ENCODE measurements at places on chromosomes 7 and 10.

DNA sequence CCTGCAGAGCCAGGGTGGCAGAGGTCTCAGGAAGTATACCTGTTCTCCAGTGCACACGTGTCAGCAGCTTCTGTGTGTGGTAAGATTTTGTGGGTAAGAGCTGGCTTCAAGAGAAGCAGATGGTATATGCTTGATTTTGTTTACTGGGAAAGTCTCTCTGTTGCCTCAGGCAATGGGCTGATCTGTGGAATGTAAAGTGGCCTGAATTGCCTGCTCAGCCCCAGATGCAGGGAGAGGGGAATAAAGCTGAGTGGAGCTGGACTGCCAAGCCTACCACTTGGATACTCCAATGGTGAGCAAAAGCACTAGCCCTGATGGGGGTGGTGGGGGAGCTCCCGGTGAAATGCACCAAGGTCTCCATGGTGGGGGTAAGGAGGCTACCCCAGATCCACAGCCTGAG, 156.1 kb downstream of the WDR11 start:
- DNase-seq, result no peak

- no peak for DNase-seq
Observed at GRCh38 chr10:79463578-79464496, 18.4 kb upstream of the ZCCHC24 start.

DNA sequence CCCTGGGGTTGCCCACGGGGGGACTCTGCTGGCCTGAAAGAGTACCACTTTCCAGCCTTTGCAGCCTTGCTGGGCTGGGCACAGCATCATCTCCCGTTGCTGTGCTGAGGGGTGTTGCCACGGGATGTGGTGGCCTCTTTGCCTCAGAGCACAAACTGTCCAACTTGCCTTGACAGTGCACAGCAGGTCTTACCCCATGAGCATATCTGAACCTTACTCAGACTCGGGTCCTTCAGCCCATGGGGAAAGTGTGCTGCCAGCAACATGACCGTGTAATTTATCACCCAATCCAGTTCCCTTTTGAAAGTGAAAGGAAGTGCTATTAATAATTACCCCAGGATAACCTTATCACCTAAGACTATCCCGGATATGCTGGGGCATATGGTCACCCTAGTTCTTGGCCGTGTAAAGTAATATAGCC, 46.8 kb downstream of the TBXAS1 start:
- DNase-seq, result no peak

DNA sequence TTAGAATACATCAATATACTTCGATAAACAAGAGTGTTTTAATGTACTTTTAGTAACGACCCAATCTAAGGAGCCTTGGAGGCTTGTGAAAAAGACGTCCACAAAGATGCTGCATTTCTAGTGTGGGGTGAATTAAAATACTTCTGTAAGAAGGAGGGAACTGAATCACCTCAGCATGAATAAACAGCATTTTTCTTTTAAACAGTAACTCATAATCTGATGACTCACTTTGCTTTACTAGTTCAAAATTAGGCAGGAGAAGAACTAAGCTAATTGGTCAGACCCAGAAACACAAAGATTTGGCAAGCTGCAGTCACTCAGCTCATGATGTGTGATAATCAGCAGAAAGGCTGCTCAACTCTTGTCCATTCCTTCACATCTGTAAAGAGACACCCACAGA, 24.2 kb downstream of the NCOA4 start:
- DNase-seq, result peak; percentile 80

DNA sequence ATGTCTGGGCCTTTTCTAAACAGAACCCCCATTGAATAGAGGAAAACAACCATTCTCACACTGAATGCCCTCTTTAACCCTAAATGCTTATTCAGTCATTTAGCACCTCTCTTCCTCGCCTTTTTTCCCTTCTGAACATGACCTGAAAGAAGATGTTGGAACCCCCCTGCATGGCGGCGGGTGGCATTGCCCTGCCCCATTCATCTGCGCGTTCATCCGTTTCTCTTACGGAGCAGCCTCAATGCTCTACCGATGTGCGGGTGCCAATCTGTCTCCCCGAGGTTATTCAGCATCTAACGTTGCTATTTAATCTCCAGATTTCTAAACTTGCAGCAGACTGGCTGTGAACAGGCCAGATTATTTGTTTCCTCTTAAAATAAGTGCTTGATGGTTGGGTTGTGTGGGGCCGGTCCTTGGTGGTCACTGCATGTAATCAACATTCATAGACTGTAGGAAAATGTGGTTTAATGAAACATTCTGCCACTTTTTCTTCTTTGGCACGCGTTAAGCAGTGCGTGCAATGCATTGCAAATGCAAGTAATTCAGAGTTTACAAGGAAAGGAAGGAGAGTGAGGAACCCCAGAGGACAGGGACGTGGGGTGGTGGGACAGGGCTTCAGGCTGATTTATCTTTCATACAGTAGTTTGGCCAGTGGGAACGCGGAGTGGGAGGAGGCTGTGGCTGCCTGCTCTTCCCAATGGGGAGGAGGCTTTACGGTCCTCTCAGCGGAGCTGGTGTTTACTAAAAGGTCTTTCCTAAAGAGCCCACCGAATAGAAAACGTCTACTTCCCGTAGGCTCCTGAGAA, 286.7 kb downstream of the DPP6 start:
- no peak for DNase-seq

Measured in astrocyte (in vitro differentiated cells and primary cell).